Left kidney (tissue), 8 donors: ENCODE measurements at places on chromosomes 5 and 9. TPM values are rescaled to one million over a fixed set of nuclear protein-coding genes. Genes with fewer than 3 reads are reported as not detected.

DNA sequence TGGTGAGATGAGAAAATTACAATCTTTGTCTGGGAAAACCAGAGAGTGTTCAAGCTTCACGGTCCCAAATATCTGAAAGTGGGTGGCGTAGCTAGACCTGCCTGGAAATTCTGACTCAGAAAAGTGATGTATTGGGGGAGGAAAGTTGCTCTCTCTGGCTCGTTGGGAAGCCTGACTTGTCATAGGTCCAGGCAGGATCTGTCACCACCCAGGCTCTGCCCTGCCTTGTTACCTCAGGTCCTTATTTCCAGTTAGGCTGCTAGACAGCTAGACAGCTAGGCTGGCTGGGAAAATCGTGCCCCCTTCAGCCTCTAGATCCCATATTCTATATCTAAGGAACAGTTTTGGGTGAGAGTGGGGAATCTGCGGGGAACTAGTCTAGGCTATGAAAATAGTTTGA lies 41.0 kb upstream of the HCN1 start:
- DNase-seq: no peak

- DNase-seq: no peak
Observed at GRCh38 chr9:23551311-23551721, 274.7 kb downstream of the ELAVL2 start.

GRCh38 chr5:59099270-59099994 lies 516.6 kb downstream of the RAB3C start:
- no peak for DNase-seq

DNA sequence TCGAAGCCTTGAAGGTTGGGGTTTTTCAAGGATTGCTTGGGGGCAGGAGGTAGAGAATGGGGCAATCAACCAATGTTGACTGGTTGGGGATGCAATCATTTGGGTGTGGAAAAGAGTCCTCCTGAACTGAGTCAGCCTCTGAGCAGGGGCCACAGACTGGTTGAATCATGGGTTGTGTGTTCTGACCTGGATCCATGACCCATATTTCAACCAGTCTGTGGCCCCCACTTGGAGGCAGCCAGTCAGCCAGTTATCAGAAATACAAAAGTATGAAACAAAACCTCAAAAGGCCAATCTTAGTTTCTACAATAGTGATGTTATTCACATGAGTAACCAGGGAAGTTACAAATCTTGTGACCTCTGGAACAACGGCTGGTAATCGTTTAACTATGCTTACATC lies 81.4 kb upstream of the RANBP6 start:
- no peak for DNase-seq

DNA sequence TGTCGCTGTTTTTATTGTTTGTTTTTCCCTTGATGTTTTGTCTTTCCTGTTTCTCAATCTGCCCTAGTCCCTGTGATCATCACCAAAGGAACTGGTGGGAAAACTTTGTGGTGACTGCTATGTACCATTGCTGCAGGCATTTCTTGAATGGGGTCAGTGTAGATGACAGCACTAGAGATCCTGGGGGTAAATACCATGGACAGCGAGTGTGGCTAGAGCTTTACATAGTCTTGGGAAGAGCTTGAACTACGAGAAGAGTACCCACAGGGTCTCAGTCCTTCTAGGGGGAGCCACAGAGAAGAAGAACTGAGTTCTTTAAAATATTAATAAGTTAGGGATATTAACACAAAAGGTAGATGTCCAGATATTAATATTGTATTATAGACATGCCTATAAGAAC lies 138.8 kb downstream of the PAM start:
- DNase-seq: no peak

DNA sequence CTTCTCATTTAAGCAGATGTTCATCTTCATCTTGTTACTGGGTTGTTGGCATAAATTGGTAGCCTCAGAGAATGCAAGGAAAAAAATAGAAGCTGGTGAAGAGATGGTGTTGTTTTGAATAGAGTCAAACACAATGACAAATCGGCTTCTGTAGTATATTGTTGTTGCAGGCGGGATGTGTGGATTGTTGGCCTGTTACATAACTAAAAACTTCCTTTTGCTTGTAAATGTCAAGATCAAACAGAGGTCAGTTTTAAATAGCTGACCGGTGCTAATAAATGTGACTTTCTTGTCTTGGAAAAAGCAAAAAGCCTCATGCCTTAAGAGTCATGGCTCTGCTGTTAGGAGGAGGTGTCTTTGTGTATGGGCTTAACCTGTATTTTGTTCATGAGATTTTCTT lies 59.2 kb downstream of the CCDC192 start:
- no peak for DNase-seq

DNA sequence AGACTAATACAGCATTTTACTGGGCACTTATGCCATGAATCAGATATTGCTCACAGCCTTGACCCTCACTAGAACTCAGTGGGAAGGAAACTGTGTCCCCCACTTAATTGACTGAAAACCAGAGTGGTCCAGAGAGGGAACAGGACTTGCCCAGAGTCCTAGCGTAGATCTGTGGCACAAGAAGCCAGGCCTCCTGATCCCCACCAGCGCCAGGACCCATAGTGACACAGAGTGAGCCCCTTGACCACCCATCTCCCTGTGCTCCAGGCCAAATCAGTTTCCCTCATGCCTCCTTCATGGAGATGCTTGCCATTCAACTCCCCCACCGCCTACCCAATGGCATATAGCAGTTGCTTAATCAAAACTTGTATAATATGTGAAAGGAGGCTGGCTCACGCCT lies 8.3 kb downstream of the KIF12 start:
- no peak for DNase-seq

GRCh38 chr5:57738301-57738700 lies 255.7 kb upstream of the ACTBL2 start:
- no peak for DNase-seq

TLR4 gene
- 9.4 TPM for polyA plus RNA-seq

KCNIP1 gene
- polyA plus RNA-seq: 10.8 TPM

ACTBL2 gene
- not detected for polyA plus RNA-seq
